ENCODE measurements at places on chromosomes 11 and 22.

DNA sequence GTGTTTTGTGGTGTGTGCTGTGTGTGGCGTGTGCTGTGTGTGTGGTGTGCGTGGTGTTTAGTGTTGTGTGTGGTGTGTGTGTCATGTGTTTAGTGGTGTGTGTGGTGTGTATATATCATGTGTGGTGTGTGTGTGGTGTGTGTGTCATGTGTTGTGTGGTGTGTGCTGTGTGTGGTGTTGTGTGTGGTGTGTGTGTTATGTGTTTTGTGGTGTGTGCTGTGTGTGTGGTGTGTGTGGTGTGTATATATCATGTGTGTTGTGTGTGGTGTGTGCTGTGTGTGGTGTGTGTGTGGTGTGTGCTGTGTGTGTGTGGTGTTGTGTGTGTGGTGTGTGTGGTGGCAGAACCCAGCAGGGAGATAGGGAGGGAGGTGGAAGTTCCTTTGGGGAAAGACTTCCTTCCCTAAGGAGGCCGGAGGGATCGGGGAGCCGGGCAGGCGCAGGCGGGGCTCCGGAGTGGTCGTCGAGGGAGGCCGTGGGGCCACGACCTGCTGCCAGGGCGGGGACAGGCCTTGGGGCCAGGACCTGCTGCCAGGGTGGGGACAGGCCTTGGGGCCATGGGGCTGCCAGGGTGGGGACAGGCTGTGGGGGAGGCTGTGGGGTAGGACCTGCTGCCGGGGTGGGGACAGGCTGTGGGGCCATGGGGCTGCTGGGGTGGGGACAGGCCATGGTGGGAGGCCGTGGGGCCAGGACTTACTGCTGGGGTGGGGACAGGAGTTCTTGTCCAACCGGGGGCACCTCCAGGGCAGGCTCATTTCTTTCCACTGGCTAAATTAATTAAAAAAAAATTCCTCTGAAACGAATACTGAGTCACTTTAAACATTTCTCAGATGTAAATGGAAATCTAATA lies 15.2 kb downstream of the PIM3 start:
- no peak for DNase-seq

DNA sequence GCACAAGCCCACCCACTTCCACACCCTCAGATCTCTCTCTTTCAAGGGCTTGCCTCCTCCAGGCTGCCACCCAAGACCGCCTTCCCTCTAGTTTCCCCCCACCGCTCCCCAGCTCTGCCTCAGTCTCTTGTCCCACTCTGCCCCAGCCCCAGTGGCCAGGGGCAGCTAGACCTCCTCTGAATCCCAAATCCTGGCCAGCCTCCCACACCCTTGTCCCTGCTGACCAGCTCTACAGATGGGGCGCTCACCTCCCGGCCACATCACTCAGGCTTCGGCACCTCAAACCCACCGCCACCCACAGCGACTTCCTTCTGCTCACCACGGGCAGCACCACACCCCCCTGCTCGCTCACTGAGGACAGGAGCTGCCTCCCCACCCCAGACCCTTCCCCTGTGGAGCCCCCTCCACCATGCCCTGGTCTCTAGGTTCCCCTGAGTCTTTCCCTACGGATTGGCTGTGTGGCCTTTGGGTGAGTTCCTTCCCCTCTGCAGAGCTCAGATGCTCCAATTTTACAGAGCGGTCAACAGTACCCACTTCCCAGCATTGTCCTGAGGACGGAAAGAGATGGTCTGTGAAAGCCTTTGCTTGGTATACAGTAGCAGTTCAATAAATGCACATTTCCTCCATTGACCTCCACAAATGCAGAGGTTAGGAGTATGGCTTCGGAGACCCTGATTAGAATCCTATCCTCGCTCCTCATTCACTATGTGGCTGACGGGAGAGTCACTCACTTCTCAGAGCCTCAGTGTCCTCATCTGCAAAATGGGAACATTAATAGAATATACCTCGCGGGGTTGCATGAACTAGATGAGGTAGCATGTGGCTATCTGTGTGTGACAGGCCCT lies 11.5 kb upstream of the SPI1 start:
- no peak for DNase-seq

- DNase-seq = peak; percentile 86
Measured at GRCh38 chr22:36123673-36124630, 36.6 kb downstream of the APOL3 start.

GRCh38 chr11:9265211-9266131 lies at the start of gene DENND5A:
Gene DENND5A, minus strand, starts transcription at chr11:9265350. Its CDS starts 281 bp downstream, at chr11:9265069.
- DNase-seq = peak; percentile 25

DNA sequence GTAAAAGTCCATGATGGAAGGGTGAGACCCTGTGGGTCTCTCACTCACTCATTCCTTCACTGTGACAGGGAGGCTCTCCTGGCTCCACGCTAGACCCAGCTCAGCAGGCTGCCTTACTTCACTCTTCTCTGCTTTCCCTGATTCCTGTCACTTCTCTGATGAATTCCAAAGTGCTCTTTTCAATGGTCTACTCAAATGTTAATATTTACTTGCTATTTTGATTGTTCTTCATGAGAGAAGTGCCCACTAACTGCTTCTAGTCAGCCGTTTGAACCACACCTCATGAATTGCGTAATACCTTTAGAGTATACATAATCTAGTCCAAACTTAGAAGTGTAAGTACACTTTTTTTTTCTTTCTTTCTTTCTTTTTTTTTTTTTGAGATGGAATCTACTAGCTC lies 1350.2 kb upstream of the RAG2 start:
- no peak for DNase-seq

DNA sequence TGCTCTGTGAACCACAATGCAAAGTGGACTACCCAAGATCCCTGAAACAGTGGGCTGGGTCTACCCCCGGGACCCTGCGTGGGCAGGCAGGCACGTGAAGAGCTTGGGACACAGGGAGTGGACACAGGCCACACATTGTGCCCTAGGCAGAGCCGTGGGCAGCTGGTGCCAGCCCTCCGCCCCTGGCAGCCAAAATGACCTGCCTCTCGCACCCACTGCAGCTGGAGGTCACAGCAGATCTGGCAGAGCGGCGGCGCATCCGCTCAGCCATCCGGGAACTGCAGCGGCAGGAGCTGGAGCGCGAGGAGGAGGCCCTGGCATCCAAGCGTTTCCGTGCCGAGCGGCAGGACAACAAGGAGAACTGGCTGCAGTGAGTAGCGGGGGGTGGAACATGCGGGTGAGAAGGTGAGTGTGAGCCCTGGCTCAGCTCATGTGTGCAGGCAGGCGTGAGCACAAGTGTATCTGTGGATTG lies 6.7 kb downstream of the SMTN start:
- no peak for DNase-seq

GRCh38 chr11:121723246-121723741 lies 270.5 kb upstream of the SORL1-AS1 start:
- DNase-seq = no peak

DNA sequence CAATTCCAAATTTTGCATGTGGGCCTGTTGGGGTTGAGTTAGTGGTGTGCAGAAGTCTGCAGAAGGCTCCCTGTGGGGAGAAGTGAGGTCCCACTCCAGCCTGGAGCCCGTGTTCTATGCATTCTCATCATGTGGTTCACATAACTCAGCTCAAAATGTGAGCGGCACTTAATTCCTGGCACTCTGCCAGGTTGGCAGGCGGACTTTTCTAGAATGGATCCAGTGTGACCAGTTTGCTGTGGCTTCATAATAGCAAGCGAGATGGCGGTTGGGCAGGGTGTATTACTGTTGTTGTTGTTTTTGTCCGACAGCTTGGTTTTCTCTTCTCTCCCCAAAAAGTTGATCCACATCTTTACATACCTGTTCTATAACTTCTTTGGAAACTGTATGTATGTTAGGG lies 146.8 kb upstream of the TTC12 start:
- DNase-seq = no peak

DNA sequence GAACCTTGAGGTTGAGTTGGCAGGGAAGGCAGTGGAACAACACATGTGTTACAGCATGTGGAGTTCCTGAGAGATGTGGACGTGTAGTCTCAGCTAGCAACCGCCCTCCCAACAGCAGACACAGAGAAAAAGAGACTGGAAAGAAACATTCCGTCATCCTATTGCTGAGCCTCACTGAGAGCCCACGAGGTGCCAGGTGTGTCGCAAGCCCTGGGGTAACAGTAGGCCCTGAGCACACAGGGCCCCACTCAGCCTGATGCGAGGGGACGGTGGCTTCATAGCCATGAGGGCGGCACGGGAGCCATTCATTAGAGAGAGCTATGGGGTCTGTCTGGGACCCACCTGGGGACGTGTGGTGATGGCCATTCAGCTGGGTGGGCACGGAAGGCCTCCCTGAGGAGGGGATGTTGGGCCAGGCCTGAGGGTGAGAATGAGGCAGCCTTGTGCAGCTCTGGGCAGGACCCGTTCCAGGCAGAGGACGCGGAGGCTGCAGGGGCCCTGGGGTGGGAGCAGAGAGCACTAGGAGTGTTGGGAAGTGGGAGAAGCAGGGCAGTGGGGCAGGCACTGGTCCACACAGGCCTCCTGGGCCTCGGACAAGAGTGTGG lies 26.2 kb downstream of the MPPED1 start:
- no peak for DNase-seq

DNA sequence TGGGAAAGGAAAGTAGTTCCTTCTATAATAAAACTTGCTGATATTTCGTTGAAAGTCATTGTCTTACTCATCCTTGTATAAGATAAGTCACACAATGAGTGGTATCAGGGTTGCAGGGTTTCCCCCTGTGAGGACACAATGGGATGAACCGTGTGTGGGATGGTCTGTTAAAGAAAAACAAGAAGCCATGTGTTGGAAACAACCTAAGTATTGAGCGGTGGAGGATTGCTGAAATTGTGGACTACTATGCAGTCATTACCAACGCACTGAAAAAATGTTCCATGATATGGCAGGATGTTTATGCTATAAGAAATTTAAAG lies 28.6 kb downstream of the PTPRJ start:
- DNase-seq = no peak

GRCh38 chr22:28548406-28548805 lies 131.2 kb downstream of the TTC28 start:
- DNase-seq = no peak

GRCh38 chr11:57792060-57792541 lies 30.5 kb downstream of the CTNND1 start:
- peak; percentile 65 for DNase-seq

GRCh38 chr11:70478166-70478890 lies 80.0 kb downstream of the CTTN start:
- no peak for DNase-seq

DNA sequence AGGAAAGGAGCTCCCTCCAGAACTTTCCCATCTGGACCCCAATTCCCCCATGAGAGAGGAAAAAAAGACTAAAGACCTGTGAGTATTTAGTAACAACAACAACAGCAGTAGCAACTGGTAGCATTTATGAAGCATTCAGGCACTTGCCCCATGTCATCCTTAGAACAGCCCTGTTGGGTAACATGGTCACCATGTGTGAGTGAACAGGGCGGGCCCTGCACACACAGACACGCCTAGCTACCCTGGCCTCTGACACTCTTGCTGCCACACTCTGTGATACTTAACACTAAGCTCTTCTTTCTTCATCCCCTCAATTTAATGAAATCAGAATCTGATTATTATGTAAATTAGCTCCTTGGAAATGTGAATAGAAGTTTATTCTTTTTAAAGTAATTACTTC lies 26.1 kb upstream of the SLC25A18 start:
- DNase-seq = no peak

DNA sequence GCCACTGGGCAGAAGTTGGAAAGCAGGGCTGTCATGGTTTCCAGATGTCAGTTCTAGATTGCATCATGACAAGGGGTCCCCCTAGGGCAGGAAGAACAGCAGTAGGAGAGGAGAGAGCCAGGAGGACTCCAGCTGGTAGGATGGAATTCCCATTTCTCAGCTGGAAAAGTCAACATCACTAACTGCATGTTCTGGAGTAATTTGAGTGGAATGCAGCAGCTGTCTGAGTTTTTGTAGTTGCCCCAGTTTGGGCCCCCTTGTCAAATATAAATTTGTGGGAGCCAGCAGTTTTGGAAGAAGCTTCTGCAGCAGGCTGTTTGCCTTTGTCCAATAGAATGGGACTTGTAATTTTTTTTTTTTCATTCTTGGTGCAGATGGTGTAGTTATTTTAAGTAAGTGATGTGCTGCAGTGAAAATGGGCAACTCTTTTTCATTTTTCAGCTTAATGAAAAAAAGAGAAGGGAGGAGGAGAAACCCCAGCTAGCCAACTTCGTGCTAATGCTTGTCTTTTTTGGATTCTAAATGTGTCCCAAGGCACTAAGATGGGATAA lies 86.9 kb downstream of the LDLRAD3 start:
- DNase-seq = no peak

Data from activated CD4-positive, CD25-positive, alpha-beta regulatory T cell (primary cell).